ENCODE measurements at places on chromosomes 11 and 22.

- DNase-seq = no peak
Observed at GRCh38 chr22:48868554-48868953, 959.1 kb downstream of the BRD1 start.

GRCh38 chr11:113581713-113582112, 106.5 kb upstream of the DRD2 start:
- DNase-seq = no peak

GRCh38 chr11:36431429-36432092, 78.5 kb downstream of the TRAF6 start:
- no peak for DNase-seq

DNA sequence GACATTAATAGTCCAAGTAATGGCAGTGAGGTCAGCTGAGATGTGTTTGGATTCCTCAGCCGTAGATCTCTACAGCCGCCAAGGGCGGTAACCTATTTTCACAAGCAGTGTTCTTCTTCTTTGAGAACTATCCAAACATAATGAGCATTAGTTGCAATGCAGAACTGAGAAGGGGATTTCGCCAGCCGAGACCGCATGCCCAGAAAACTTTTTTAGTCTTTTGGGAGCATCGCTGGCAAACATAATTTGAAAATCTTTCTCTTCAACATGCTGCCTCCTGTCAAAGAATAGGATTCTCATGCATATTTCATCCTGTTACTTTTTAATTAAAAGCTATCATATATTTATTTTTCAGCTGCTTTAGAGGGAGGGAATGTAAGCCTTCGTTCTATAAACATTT, 81.4 kb upstream of the SEZ6L start:
- no peak for DNase-seq

All from NCI-H1048 (cell line).